ENCODE measurements at places on chromosomes 4 and X.

DNA sequence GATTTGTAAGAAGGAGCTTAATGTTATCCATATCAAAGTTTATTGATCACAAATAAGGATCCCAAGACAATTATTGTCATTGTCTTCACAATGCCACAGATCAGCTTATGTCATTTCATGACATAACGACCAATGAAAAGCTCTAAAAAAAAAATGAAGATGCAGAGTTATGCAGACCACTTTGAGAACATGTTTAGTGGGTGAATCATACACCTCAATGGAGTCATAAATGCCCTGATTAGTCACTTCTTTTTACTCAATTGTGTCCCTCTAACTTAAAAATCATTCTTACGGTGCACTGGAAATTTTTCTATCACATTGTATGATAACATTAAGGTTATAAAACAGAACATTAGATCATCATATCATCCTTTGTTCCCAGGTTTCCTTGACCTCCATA is 87.6 kb upstream of the GABRG1 start:
- no peak for DNase-seq

DNA sequence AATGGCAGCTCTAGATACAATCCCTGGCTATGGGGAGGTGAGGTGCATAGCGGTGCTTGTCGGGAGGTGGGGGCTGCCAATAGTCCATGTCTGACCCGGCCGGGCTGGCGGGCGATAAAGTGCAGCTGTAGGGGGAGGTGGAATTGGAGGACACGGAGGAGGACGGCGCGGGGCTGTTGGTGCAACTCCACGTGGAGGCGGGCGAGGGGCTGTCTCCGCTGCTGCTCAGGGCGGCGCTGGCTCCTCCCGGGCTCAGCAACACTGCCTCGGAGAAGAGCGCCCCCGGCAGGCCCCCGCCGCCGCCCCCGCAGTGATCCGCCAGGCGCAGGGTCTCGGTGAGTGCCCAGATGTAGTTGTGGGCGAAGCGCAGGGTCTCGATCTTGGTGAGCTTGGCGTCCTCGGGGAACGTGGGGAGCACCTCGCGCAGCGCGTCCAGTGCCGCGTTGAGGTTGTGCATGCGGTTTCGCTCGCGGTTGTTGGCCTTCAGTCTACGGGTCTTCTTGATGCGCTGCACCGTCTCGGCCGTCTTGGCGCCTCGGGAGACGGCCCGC is 1.3 kb downstream of the NEUROG2 start:
- no peak for DNase-seq

DNA sequence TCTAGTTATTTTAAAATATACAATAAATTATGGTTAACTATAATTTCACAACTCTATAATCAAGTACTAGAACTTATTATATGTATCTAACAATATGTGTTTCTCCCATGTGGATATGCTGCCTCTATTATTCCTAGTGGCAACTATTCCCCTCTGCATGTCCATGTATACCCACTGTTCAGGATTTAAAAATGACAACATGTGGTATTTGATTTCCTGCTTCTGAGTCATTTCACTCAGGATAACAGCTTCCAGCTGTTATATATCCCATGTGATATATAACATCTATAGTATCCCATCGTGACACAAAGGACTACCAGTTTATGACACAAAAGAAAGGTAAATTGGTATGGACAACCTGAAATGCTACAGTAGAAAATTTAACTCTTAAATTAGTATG is 167.4 kb upstream of the TACR3 start:
- DNase-seq = no peak

DNA sequence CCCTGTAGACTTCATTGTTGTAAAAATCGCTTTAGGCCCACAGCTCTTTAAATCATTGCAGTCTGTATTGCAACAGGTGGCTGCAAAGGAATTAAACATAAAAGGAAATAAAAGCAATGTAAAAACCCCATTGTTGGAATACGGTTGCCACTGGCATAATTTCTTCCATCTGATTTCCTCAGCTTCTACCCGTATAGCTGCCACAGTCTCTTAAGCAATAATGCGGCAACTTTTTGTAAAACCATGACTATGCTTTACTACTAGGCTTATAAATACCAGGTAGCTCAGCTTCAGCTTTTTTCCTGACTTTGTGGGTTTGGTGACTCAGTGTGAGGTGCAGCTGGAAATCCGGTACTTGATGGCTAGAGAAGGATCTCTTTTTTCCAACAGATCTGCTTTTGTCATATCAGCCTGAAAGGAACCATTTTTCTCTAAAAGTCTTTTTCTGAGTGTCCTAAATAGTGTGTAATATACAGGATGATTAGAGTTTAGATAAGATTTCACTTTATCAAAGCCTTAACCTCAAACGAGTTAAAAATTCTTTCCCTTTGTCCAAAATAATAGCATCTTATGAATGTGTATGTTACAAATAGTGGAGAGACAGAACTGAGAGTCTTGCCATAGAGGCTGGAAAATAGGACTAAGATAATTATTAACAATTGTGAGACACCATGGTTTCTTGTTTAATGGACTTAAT is 268.0 kb downstream of the ADGRL3 start:
- DNase-seq = no peak

All from ascending aorta (tissue), 2 donors.